Activated CD8-positive, alpha-beta memory T cell treated with anti-CD3 and anti-CD28 coated beads, Interleukin-2, amount 50 U/mL, for 48 hours (primary cell): ENCODE measurements at places on chromosomes 3 and 15.
A peak's percentile ranks its signal among the peaks of the same experiment; 100 is the strongest.

DNA sequence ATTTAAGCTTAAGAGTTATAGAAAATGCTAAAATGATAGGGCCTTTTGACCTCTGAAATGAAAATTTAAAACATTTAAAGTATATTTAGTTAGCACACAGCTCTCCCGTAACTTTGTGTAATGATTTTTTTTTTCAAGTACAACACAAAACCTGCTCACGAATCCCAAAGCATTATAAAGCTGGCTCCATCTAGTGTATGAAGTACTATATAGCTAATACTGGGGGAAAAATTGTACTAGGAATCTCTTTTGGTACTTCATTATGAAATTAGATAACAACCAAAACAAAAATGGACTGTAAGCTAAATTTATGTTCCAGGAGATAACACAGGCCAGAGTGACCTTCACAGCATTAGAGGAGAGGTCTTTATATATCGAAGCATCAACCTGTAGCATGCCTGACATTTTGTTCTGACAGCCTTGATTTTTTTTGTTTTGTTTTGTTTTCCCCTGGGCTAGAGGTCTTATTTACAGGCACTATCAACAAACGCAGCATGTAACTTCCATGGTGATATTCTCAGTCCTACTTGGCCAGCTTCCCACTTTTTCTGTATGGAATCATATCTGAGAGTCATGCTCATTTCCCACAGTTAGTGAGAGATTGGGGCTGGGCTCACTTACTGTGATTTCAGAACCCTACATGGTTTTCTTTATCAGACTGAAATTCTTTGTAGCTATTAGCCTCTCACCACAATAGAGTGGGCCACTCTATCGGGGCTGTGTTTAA, 116.3 kb downstream of the MITF start:
- no peak for DNase-seq

DNA sequence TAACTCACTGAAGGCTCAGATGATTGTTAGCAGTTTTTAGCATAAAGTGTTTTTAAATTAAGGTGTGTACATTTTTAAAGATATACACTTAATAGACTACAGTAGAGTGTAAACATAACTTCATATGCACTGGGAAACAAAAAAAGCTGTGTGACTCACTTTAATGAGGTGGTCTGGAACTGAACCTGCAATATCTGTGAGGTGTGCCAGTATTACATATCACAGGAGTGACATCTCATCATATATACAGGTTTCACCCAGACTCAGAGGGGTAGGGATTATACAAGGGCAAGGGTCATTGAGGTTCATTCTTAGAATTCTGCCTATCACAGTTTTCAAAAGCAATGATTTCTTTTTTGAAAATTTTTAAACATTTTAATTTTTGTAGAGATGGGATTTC, 7.3 kb upstream of the SNRK start:
- no peak for DNase-seq

GRCh38 chr3:23991683-23992628, 46.9 kb downstream of the NR1D2 start:
- DNase-seq: no peak

- peak; percentile 23 for DNase-seq
These were observed 71.9 kb upstream of the CHRNB4 start for GRCh38 chr15:78712797-78713515.

DNA sequence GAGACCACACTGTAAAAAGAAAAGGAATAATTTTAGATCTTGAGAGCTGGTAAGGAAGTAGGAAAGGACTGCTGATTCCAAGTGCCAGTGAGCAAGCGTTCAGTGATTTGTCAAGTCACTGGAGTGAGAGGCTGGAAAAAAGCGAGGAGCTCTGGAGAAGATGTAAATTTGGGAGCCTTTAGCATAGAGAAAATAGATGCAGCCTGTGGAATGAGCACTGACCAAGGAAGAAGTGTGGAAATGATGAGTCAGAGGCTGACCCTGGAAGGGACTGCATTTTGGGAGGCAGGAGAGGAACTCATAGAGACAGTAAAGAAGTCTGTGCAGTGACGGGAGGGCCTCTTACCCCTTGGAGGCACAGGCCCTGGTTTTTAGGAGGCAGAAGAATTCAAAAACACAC, 17.1 kb upstream of the ABTB1 start:
- no peak for DNase-seq

GRCh38 chr3:185786956-185787877, 37.6 kb downstream of the IGF2BP2 start:
- no peak for DNase-seq

DNA sequence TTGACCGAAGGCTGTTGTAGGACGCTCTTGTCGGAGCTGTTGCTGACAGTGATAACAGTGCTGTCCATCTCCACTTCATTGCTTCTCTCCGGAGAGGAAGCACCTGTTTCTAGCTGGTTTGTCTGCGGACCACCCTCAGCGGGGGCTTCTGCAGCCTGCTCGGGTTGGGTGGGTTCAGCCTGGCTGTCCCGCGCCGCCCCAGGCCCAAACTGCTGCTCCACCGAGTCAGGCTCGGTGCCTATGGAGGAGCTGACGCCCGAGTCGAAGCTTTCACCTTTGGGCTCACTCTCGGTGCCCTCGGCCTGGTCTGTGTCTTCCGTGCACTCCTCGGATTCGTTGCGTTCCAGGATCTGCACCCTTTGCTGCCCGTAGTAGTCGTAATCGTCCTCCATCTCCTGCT, 56.9 kb downstream of the TIGIT start:
- no peak for DNase-seq

GRCh38 chr15:58139989-58140522, 1.9 kb downstream of the AQP9 start:
- no peak for DNase-seq

DNA sequence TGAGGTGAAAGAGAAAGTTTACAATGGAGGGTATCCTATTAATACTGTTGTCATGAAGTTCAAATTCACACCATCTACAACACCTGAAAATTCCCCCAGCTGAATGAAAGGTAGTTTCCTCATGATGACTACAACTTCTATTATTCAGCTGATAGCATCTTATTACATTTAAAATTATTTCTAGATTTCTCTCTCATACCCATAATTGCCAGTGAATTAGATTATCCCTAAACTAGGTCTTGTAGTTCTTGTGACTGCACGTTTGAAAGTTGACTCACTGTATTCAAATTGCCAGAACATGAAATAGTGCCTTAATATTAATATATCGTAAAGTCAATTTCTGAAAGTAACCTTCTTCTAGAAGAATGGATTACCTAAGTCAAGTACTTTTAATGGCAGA, 82.4 kb downstream of the FBXL22 start:
- DNase-seq: no peak

DNA sequence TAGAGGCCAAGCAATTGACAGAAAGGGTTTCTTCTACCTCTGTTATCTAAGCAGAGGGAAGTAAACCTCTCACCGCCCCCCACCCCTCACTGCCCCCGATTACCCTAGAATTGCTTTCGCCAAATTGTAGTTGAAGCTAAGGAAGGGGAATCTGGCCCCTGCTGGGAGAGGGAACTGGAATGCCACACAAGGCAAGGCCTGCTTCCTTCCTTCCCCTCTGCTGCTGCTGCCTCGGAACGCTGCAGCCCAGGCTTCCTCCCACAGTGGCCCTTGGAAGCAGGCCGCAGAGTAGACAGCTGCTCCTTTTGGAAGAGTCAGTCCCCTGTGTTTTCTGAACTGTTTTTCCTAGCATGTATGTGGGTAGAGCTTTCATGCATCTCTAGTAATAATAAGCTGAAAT, 21.6 kb downstream of the RLBP1 start:
- DNase-seq: no peak

- no peak for DNase-seq
These were observed 26.9 kb downstream of the TRIM42 start for GRCh38 chr3:140704733-140705132.

DNA sequence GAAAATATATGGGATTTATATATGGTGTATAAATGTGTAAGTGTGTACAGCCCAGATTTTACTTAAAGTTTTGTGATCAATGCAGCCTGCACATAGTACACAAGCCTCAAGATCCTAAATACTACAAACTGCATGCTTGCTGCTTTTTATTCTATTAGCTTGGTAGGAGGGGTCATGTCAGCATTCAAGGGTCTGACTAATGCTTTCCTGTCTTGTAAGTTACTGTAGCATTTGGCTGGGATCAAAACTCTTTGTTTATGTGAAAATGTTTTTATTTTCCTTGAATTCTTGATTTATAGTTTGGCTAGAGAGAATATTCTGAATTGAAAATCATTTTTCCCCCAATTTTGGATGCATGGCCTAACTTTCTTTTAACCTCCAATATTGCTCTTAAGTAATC, 370.9 kb downstream of the NSUN3 start:
- DNase-seq: no peak

DNA sequence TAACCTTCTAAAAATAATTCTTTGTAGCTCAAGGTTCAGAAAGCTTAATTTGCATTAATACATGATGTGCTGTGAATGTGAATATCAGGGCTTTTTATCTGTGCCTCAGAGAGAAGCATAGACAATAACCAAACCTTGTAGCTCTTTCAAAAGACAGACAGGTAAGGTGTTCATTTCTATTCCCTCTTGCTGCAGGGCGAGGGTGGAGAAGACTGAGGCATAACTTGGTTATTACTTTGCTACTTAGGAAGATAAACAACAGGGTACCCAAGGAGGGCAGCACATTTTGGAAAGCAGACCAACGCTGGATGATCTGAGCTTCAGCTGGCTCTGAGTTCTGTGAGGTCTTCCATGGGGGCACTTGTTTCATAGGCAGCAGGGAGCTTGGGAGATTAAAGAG, 408.6 kb upstream of the RARB start:
- no peak for DNase-seq

DNA sequence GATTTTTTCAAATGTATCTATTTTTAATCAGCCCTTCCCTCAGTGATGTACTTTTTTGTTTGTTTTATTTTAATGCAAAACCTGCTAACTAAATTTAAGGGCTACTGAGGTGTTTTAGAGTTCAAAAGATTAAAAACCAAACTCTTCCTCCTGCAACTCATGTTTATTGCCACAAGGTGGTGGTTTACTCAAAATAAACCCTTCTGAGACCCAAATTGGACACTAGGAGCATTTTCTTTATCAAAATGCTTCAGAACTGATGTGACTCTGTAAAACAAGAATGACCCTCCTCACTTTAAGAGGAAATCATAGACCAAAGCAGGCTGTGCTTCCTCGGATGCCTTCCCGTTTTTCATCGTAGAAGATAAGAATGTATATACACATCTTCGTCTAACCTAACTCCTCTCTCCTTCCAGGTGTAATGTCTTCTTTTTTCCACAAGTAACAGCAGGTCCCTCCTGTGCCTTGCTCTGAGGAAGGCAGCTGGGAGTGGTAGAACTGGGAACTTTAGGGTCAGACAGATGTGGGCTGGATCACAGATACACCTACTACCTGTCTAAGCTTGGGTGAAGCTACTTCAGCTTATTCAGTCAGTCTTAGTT, 2.9 kb upstream of the NME9 start:
- DNase-seq: no peak
